Stimulated activated CD4-positive, alpha-beta T cell treated with anti-CD3 and anti-CD28 coated beads, Interleukin-15, amount 100 ng/mL, for 24 hours (primary cell): ENCODE measurements at places on chromosomes 1 and 21.

DNA sequence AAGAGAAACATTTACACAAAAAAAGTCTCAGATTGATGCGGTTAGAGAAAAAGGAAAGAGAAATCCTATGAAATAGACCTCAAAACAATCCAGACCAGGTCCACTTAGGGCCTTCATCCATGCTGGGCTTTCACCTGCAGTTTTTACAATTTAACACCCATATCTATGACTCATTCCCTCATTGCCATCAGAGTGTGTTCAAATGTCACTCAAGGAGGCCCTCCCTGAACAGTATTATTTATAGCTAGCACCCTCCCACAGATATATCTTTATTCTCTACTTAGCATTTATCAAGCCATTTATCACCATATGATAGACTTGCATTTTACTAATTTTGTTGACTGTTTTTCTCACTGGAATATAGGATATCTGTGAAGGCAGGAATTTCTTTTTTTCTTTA lies 824 bp upstream of the KRTAP21-3 start:
- no peak for DNase-seq

GRCh38 chr1:204524986-204525385 lies 8.8 kb downstream of the MDM4 start:
- no peak for DNase-seq

DNA sequence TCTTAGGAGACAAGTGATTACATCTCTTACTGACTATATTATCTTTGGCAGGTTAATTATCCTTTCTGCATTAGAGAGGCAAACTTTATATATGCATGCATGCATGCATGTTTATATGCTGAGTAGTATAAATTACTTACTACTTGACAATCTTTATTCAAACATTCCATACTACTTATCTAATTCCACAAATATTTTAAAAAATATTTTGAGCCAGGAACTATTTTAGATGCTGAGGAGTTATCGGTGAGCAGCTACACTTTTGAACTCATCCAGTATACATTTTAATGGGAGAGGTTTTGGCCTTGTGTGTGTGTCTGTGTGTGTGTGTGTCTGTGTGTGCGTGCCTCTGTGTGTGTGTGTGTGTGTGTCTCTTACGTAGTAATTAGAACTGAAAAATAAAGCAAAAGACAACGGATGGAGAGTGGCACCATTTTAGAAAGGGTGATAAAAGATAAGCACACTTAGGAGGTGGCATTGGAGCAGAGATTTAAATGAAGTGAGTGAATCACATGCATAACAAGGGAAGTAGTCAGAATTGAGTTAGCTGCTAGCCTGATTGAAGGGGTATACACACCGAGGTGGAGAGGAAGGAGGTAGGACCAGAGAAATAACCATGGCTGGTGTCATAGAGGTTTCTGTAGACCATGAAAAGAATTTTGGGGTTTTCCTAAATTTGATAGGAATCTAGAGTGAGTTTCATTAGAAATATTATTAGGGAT lies 1488.4 kb downstream of the MRPL39 start:
- DNase-seq = no peak

DNA sequence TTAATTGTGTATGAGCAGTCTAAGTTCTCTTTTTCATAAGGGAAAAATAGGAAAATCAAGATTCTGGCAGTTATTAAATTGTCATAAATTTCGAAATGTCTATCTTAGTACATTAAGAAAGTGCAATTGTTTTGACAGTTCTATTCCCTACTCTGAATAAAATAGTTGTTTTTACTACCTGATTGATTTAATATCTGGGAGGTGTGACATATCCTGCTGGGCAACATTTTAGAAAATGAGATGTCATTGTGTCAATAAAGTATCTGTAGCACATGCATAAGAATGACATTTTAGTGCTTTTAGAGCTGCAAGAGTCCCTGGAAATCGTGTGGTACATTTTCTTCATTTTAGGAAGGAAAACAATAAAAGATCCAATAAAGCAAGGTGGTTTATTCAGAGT lies 139.2 kb upstream of the COL11A1 start:
- no peak for DNase-seq

- peak; percentile 72 for DNase-seq
Measured at GRCh38 chr1:19644681-19645410, 735 bp downstream of the NBL1 start.

GRCh38 chr1:84735483-84735882 lies 45.2 kb upstream of the SSX2IP start:
- no peak for DNase-seq

- no peak for DNase-seq
Measured at GRCh38 chr1:168148916-168149315, 12.2 kb upstream of the GPR161 start.

- peak; percentile 43 for DNase-seq
Measured at GRCh38 chr1:200279810-200280411, 129.9 kb downstream of the ZNF281 start.

GRCh38 chr1:16127676-16128337 lies 28.1 kb downstream of the EPHA2 start:
- DNase-seq = no peak

DNA sequence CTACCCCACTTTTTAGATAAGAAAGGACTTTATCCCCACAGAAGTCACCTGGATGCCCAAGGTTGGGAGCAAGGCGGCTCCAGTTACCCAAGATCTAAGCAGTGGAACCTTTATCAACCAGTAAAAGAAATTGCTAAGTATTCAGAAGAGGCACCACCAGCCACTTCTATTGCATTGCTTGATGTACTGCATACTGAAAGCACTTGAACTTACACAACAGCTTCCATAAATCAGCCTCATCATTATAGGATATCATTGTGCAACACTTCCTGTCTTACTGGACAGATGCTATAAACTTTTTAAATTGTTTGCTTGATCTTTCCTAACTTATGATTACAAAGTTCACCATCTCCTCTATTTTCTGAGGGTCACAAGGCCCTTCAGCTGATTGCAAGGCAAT lies 642.7 kb upstream of the CXADR start:
- no peak for DNase-seq

- DNase-seq = no peak
Measured at GRCh38 chr1:77538956-77539518, 143.4 kb downstream of the ZZZ3 start.

GRCh38 chr1:115850937-115851336 lies 10.0 kb upstream of the NHLH2 start:
- no peak for DNase-seq

- no peak for DNase-seq
Measured at GRCh38 chr1:5754817-5755551, 237.2 kb downstream of the NPHP4 start.

DNA sequence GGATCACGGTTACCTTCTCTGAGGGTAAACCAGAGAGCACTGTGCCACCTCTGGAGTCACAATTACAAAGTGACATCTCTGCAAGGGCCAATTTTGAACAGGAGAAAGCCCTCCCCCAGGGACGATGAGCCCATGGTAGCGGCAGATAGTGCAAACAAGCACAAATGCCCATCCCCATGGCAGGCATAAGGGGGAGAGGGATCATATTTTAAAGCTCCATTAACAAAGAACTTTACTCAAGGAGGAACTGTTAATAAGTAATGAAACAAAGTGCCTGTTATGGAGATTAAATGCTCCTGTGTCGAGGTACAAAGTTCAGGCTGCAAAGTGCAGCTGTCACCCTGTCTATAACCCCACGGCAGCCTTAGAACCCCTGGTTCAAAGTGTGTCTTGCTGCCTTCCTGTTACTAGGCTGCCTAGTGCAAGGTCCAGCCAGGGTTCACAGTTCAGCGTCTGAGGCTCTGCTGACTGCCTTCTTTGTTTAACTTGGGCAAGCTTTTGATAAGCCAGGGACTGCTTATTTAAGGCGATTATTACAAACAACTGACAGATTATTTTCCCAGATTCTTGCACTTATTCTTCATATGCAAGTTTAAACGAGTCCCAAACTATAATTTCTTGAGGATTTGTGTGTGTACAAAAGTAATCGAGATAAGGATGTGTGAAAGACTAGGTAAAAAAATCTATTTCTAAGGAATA lies 75.7 kb upstream of the NRIP1 start:
- no peak for DNase-seq

DNA sequence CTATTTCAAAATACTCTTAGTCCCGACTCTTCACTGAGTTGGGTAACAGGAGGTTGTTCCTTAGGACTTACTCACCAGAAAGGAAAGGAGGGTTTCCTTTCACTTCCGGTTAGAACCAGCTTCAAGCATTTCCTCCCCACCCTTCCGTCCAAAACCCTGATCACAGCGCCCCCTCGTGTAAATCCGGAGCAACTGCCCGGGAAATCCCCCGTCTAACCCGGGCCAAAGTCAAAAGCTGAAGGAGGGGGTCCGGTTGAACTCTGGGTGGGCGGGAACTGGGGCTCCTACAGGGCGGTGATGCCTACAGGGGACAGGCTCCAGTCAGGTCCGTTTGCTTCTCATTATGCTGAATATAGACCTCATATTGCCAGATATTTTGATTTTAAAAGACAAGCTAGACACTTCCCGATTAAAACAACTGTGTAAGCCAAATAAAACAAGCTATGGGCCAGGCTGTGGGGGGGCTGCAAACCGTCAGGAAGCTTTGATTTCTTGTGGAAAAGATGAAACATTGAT lies 15.0 kb upstream of the MTARC2 start:
- peak; percentile 83 for DNase-seq

DNA sequence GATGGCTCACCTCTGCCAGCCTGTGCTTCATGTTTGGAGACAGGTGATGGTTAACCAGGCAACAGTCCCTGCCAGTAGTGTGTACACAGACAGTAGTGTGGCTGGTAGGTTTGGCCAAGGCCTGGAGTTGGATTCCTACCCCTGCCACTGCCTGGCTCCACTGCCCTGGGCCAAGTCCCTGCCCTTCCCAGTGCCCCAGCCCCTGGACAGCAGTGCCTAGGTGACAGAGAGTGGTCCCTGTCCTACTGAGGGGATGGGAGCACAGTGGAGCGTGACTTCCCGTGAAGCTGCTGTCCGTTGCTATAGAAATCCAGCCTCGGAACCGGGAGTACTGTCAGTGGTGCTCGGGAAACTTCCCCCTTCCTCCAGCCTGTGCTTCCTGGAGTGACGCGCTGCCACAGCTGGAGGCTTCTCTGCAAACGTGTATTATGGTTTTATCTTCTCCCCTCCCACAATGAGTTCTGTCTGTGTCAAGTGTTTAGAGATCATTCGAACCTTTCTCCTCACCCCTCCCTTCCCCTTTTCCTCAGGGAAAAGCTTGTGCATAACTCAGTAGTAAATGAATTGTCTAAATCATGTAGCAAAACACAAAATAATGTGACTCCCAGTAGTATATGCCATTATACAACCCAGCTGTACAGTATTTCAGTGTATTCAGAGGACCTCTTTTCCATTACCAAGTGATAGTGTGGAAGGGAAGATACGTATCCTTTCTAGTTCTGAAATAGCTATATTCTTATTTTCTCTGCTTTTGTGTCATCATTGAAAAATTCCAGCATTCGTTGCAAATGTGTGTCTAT lies 73.4 kb downstream of the GALNT2 start:
- DNase-seq = no peak

GRCh38 chr1:176934370-176934769 lies 230.1 kb downstream of the ASTN1 start:
- no peak for DNase-seq

GRCh38 chr1:163307479-163308171 lies 14.1 kb upstream of the NUF2 start:
- DNase-seq = no peak

DNA sequence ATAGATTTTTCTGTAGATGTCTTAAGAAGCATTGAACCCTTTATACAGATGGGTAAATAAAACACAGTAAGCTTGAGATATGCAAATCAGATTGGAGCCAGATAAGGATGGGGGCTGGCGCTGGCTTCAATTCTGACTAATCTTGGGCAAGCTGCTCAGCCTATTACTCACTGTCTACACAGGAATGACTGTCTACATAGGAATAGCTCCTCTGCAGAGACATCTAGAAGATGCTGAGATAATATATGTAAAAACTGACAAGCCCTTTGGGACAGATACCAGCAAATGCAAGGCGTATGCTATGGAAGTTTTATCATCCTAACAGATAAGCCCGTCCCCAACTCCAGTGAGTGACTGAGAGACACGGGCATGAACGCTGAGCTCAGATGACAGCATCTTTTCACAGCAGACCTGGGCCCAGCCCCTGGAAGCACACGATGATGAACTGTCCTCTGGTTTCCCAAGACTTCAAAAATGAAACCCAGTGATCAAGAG lies 1.7 kb downstream of the CLDN14 start:
- DNase-seq = peak; percentile 48

DNA sequence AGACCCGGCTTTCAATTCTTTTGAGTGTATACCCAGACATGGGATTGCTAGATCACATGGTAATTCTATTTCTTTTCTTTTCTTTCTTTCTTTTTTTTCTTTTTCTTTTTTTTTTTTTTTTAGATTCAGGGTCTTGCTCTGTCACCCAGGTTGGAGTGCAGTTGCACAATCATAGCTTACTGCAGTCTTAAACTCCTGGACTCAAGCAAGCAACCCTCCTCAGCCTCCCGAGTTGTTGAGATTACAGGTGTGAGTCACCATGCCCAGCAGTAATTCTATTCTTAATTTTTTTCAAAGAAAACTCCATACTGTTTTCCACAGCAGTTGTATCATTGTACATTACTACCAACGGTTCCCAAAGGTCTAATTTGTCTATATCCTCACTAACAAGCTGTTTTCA lies 13.5 kb upstream of the RNF186 start:
- no peak for DNase-seq

- no peak for DNase-seq
Measured at GRCh38 chr1:155942578-155943141, 1.2 kb downstream of the RXFP4 start.

DNA sequence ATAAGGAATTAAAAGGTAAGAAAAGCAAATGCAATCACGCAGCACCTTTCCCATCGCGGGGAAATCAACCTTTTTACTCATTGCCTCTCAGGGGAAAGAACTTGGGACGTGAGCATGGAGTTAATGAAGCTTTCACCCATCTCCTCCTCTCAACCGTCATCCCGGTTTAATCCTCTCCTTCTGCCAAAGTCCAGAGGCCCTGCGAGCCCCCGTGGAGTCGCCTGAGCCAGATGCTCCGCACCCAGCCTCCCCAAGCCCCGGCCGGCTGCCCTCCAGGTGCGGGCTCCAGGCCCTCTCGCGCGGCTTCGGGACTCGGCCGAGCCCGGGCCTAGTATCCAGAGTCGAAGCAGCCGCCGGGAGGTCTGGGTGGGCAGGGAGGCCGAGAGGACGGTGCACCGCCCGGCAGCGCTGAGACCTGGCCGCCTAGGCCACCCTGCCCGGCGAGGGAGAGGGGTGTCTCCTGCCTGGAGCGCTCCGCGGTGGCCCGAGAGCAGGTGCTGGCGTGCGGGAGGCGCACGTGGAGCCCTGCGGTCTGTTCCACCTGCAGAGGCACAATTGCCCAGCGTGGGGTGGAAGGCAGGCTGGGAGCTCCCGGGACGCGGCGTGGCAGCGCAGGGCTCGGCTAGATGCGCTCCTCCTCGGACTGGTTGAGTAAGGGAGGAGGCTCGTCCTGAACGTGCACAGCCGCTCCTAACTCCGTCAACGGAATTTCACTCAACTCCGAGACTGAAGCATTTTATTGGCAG lies 218.5 kb downstream of the SDCCAG8 start:
- no peak for DNase-seq

DNA sequence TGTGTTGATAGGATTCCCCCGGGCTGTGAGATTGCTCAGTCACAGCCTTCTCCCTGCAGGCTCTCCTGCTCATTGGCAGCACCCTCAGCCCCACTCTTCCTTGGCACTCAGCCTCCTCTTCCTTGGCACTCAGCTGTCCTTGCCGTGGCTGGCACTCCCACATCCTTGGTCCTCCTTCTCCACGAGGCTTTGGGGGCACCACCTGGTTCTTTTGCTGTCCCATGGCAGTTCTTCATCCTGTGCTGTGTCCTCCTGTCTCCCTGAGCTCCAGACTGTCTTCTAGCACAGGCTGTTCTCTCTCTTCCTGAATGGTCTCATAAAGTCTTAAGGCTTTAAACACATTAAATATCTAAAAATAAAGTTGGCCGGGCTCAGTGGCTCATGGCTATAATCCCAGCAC lies 27.0 kb downstream of the PKNOX1 start:
- no peak for DNase-seq

- no peak for DNase-seq
Measured at GRCh38 chr1:212255705-212256307, 29.4 kb upstream of the PPP2R5A start.
